Fibroblast of lung (primary cell): ENCODE measurements at places on chromosomes 16 and 17. TPM values are rescaled to one million over a fixed set of nuclear protein-coding genes. Genes with fewer than 3 reads are reported as not detected.

GRCh38 chr16:11383481-11384183 is 38.4 kb downstream of the RMI2 start:
- no peak for DNase-seq
- no peaks in the 10 kb centered on the region for H3K4me1 ChIP-seq
- H3K27ac ChIP-seq = no peak overlapping the region
- no peaks in the 10 kb centered on the region for H3K27me3 ChIP-seq
- H3K4me3 ChIP-seq = no peak overlapping the region
- no peaks in the 10 kb centered on the region for H3K36me3 ChIP-seq

The NSF gene
- polyA plus RNA-seq = 65.5 and 72.9 TPM in 2 replicates

DNA sequence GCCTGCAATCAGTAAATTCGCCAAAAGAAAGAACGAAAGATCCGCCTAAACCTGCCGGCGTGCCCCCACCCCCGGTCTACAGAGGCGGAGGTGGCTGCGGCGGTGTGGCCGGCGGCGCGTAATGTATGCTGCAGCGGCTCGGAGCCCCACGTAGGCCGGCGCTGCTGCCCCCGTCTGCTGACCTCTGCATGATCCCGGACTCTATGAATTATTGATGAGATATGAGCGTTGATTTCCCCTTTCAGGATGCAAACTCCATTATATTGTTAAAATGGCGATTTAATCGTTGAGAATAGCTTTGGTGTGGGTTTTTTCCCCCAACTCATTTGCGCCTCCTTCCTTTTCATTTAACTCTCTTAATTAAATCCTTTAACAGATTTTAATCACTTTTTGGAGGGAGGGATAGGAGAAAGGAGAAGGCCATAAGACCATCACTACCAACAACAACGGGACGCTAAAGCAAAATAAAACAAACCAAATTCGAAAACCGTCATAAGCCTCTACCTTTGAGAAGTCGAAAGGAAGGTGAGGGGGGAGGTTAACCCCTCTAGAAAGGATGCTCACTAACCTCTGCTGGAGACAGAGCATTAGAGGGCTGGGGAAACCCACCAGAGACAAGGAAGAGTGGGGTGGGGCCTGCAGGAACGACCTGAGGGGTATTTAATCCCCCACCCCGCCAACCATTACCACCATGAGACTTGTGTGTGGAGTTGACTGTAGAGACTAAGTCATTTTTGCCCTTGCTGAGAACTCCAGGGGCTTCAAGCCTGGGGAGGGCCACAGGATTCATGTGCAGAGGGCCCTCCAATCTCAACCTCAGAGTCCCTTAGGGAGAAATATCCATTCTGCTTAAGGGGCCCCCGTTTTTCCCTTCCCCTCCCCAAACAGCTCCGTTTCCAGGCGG is 3.4 kb downstream of the HOXB3 start:
- peak; percentile 57 for DNase-seq
- H3K4me3 ChIP-seq = peak overlapping the region; percentile 98
- peak overlapping the region; percentile 98 for H3K27ac ChIP-seq
- H3K4me1 ChIP-seq = peaks cover 15% of the 10 kb centered on the region
- H3K27me3 ChIP-seq = no peaks in the 10 kb centered on the region

The AURKB gene
- 7.5 and 37.8 TPM in 2 replicates for polyA plus RNA-seq

DNA sequence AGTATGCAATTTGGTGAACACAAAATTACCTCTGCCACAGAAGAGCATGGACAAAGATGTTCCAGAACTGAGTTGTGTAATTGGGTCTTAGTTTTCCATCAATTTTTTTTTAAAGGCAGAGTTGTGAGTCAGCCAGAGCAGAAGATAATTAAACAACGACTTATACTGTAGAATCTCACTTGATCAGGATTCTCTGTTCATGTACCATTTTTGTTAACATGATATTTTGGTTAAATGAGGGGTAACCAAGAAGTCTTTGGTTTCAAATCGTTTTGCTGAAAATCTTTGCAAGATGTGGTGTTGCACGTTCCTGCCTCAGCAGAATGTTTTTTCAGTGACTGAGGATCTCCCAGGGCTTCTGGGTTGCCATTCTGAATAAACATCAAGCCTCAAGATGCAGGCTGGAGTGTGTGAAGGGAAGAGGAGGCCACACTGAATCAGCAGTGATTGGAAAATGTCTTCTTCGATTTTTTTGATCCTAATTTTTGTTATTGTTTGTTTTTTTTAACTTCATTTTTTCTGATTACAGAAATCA is 232.6 kb upstream of the IRX3 start:
- H3K4me3 ChIP-seq = no peak overlapping the region
- H3K27ac ChIP-seq = no peak overlapping the region
- H3K4me1 ChIP-seq = no peaks in the 10 kb centered on the region
- no peaks in the 10 kb centered on the region for H3K27me3 ChIP-seq

DNA sequence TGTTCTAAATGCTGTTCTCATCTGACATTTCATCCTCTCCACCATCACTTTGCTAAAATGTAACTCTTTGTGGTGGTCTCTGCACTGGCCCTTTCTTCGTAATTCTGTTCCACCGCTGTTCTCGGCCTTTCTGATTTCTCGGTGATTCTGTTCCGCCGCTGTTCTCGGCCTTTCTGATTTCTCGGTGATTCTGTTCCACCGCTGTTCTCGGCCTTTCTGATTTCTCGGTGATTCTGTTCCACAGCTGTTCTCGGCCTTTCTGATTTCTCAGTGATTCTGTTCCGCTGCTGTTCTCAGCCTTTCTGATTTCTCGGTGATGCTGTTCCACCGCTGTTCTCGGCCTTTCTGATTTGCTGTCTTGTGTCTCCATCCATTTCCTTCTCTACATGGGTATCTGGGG is 12.3 kb downstream of the FOXF1 start:
- H3K27me3 ChIP-seq = no peaks in the 10 kb centered on the region
- peaks cover 14% of the 10 kb centered on the region for H3K4me1 ChIP-seq
- no peak overlapping the region for H3K4me3 ChIP-seq
- H3K36me3 ChIP-seq = peaks cover 2% of the 10 kb centered on the region
- no peak overlapping the region for H3K27ac ChIP-seq
- DNase-seq = no peak

The FAM171A2 gene
- 1.4 and 1.7 TPM in 2 replicates for polyA plus RNA-seq

GRCh38 chr16:88377961-88378360 is 4.8 kb upstream of the ZNF469 start:
- no peak for DNase-seq
- H3K36me3 ChIP-seq = no peaks in the 10 kb centered on the region
- H3K4me3 ChIP-seq = no peak overlapping the region
- H3K27ac ChIP-seq = no peak overlapping the region
- peaks cover 6% of the 10 kb centered on the region for H3K27me3 ChIP-seq

The FADS6 gene
- not detected in 2 replicates for polyA plus RNA-seq

DNA sequence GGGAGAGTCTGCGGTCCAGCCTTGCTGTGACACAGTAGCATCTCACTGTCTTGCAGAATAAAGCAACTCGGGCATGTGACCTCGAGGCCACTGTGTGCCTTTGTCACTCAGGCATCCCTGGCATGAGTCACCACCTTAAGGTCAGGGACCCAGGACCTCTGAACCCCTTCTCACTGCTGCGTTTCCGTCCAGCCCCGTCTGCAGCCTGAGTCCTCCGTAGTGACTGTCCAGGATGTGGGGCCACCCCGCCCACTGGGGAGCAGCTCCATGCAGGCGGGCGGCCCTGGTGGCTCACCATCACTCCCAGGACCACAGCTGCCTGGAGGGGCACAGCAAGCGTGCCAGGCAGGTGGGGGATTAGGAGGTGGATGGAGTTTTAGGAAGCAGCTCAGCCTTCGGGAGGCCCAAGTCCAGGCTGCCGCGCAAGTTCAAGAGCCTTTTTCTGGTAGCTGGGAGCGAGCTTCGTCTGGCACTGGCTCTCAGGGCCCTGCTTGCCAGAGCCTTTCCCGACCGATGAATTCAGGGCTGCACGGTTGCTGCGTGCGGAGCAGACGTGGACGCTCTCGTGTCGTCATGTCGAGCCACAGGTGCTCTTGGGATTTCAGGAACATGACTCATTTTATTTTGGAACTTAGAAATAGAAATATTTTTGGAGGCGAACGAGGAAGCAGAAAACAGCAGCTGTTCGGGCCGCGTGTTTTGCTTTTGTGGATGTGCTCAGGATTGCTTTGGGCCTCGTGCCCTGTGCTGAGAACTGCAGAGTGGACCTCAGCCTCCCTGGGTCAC is 16.8 kb downstream of the KCTD5 start:
- H3K4me3 ChIP-seq = no peak overlapping the region
- H3K36me3 ChIP-seq = peaks cover 20% of the 10 kb centered on the region
- no peak overlapping the region for H3K27ac ChIP-seq
- no peak for DNase-seq

DNA sequence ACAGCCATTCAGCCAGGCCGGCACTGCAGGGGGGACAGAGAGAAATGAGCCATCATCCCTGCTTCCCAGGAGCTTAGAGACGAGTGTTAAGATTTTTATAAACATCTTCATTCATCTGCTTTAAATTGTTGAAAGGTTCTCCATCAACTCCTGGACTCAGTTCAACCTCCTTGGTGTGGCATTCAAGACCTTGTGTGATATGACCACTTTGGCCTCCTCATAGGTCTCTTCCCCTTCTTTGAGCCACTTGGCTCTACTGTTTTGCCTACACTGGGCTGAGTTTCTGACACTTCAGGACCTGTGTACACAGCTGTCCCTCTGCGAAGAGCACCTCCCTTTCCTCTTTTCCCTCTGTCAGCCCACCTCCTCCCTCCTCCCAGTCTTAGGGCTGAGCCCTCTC is 4.3 kb downstream of the DOC2B start:
- no peak overlapping the region for H3K4me3 ChIP-seq
- no peak overlapping the region for H3K27ac ChIP-seq
- peaks cover 12% of the 10 kb centered on the region for H3K27me3 ChIP-seq
- no peaks in the 10 kb centered on the region for H3K4me1 ChIP-seq

The RRAD gene
- polyA plus RNA-seq = 7.8 and 11.6 TPM in 2 replicates

DNA sequence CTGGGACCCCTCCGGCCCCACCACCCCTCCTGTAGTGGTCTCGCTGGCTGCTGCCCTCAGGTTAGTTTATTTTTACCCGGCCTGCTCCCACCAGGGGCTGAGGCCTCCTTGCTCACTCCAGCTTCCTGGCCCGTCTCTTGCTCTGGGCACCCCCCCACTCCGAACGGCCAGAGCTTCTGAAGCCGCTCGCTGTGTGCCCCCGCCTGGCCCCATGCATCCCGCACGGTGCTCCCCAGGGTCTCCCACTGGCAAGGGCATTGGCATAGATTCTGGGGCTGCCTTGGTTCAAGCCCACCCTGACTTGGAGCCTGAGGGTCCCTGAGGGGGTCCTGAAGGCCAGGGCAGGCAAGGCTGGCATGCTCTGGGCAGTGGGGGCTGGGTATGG is 186.4 kb downstream of the SEC14L1 start:
- peaks cover 9% of the 10 kb centered on the region for H3K36me3 ChIP-seq
- DNase-seq = no peak
- H3K4me1 ChIP-seq = peaks cover 35% of the 10 kb centered on the region
- H3K4me3 ChIP-seq = no peak overlapping the region
- H3K27ac ChIP-seq = no peak overlapping the region
- no peaks in the 10 kb centered on the region for H3K27me3 ChIP-seq

DNA sequence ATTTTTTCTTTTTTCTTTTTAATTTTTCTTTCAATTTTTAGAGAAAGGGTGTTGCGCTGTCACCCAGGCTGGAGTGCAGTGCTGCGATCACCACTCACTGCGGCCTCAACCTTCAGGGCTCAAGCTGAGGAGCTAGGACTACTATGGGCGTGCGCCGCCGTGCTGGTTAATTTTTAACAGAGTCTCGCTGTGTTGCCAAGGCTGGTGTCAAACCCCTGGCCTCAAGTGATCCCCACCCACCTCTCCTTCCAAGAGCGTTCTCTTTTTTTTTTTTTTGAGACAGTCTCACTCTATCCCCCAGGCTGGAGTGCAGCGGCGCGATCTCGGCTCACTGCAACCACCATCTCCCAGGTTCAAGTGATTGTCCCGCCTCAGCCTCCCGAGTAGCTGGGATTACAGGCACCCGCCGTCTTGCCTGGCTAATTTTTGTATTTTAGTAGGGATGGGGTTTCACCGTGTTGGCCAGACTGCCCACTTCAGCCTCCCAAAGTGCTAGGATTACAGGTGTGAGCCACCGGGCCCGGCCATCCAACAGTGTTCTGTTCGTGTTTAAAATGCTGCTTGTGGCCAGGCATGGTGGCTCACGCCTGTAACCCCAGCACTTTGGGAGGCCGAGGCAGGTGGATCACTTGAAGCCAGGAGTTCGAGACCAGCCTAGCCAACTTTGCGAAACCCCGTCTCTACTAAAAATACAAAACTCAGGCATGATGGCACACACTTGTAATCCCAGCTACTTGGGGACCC is 14.5 kb upstream of the RPL13 start:
- no peak overlapping the region for H3K27ac ChIP-seq
- H3K4me3 ChIP-seq = no peak overlapping the region
- DNase-seq = no peak
- H3K27me3 ChIP-seq = no peaks in the 10 kb centered on the region
- H3K4me1 ChIP-seq = no peaks in the 10 kb centered on the region
- peaks cover 17% of the 10 kb centered on the region for H3K36me3 ChIP-seq

- no peaks in the 10 kb centered on the region for H3K27me3 ChIP-seq
- H3K27ac ChIP-seq = no peak overlapping the region
- peaks cover 10% of the 10 kb centered on the region for H3K4me1 ChIP-seq
- DNase-seq = no peak
- no peak overlapping the region for H3K4me3 ChIP-seq
Observed at GRCh38 chr17:64498308-64499203, 1.7 kb upstream of the POLG2 start.

The MAFG gene
- 11.0 and 11.3 TPM in 2 replicates for polyA plus RNA-seq

- H3K36me3 ChIP-seq = peaks cover 36% of the 10 kb centered on the region
- no peak overlapping the region for H3K4me3 ChIP-seq
- H3K27me3 ChIP-seq = no peaks in the 10 kb centered on the region
- H3K27ac ChIP-seq = no peak overlapping the region
Observed at GRCh38 chr17:76398523-76399174, 14.2 kb downstream of the SPHK1 start.

DNA sequence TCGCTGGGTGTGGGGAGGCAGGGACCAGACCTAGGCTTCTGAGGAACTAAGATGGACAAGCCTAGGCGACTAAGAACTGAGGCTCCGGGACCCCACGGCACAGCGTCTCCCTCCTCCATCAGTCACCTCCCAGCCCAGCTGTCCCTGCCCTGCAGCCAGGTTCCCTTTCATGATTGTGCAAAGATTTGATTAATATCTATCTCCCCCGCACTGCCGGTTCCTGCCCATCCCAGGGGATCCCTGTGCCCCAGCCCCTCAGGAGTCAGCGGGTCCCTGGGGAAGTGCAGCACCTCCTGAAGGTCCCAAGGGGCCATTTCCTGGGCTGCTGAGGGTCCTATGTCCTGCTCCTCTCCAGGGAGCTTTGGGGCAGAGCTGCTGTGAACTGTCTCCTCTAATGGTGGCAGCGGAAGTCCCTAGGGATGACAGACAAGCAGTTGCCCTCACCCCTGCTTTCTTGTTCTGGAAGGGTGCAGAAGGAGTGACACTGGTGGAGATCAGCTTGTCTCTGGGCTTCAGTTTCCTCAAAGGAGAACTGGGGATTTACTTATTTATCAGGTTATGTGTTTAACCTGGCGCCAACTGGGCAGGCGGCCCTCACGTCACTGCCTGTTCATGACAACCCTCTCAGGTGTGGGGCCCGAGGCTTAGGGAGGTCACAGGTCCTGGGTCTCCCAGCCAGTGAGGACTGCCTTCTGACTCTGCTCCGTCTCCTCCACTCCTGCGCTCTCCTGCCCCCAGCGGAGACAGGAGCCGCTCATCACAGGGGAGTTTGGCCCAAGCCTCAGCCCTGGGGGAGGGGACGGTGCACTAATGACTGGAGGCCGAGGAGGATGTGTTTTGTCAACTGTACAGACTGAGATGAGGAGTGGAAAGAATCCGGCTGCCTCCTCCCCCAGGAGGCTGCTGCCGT is 1.9 kb upstream of the C16orf74 start:
- DNase-seq = peak; percentile 25
- no peaks in the 10 kb centered on the region for H3K36me3 ChIP-seq
- H3K4me1 ChIP-seq = peaks cover 23% of the 10 kb centered on the region
- no peak overlapping the region for H3K27ac ChIP-seq
- no peak overlapping the region for H3K4me3 ChIP-seq
